Peyer's patch (tissue), 4 donors: ENCODE measurements at places on chromosomes 7 and 10. TPM values are rescaled to one million over a fixed set of nuclear protein-coding genes. Genes with fewer than 3 reads are reported as not detected.
A peak's percentile ranks its signal among the peaks of the same experiment; 100 is the strongest.

GRCh38 chr7:75854233-75854632, 24.6 kb upstream of the RHBDD2 start:
- no peaks in the 10 kb centered on the region for H3K36me3 ChIP-seq
- no peak overlapping the region for H3K4me3 ChIP-seq
- no peak for DNase-seq
- no peaks in the 10 kb centered on the region for H3K4me1 ChIP-seq

DNA sequence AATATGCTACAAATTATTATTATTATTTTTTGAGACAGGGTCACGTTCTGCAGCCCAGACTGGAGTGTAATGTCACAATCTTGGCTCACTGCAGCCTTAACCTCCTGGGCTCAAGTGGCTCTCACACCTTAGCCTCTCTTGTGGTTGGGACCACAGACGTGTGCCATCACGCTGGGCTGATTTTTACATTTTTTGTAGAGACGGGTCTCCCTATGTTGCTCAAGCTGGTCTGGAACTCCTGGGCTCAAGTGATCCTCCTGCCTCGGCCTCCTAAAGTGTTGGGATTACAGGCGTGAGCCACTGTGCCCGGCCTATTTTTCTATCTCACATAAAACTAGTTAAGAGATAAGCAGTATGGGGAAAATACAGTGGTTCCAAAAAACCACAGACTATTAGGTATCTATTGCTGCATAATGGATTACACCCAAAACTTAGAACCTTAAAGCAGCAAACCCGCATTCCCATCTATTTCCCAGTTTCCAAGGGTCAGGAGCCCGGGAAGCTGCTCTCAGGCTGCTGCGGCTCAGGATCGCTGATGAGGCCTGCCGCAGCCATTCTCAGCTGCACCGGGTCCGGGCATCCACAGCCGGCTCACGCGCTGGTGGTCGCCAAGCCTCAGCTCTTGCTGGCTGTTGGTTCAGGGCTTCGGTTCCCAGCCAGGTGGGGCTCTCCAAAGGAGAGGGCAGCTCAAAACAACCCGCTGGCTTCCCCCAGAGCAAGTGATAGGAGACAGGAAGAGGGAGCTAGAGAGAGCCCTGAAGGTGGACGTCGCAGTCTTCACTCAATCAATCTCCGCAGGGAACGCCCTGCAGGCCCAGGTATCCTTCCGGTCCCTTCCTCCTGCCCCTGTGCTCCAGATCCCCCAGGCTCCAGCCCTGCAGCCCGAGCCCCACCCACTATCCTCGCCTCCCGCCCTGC, 128.2 kb downstream of the UBE2H start:
- H3K27ac ChIP-seq: peak overlapping the region; percentile 52
- peaks cover 10% of the 10 kb centered on the region for H3K4me1 ChIP-seq
- peak; percentile 59 for DNase-seq
- H3K36me3 ChIP-seq: no peaks in the 10 kb centered on the region
- peak overlapping the region; percentile 55 for H3K4me3 ChIP-seq
- H3K27me3 ChIP-seq: no peaks in the 10 kb centered on the region

Gene SAMD9
- total RNA-seq: 14.5 TPM

Gene PAX4
- not detected for total RNA-seq

Gene UPK3BL1
- total RNA-seq: 20.7 TPM

Gene KCND2
- total RNA-seq: not detected

DNA sequence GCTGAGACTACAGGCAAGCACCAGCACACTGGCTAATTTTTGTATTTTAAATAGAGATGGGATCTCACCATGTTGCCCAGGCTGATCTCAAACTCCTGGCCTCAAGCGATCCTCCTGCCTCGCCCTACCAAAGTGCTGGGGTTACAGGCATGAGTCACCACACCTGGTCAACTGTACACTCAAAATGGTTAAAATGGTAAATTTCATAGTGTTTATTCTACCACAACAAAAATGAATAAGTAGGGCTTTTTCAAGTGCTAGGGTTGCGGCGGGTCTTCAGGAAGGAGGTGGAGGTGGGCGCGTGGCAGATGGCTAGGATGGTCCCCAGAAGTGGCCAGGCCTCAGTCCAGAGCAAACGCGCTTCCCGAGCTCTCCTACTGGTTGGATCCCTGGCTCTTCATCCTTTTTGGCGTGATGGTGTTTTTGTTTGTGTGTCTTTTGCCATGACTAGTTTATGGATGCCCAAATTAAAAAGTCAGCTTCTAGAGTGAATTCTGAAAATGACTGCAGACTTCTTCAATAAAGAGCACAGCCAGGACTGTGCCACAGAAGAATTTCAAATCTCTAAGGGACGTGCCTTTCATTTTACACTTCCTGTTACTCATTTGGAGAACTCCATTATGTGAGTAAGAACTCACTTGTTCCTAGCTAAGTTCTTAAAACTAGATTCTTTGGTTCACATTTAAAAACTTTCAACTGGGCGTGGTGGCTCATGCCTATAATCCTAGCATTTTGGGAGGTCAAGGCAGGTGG, 73.9 kb downstream of the TMEM130 start:
- H3K27ac ChIP-seq: no peak overlapping the region
- H3K27me3 ChIP-seq: no peaks in the 10 kb centered on the region
- no peak for DNase-seq
- H3K36me3 ChIP-seq: no peaks in the 10 kb centered on the region
- no peaks in the 10 kb centered on the region for H3K4me1 ChIP-seq
- no peak overlapping the region for H3K4me3 ChIP-seq

- no peaks in the 10 kb centered on the region for H3K36me3 ChIP-seq
- no peak overlapping the region for H3K4me3 ChIP-seq
- peaks cover 5% of the 10 kb centered on the region for H3K4me1 ChIP-seq
- H3K27me3 ChIP-seq: no peaks in the 10 kb centered on the region
- no peak for DNase-seq
Observed at GRCh38 chr7:73721377-73721817, 1.9 kb upstream of the STX1A start.

- no peak overlapping the region for H3K27ac ChIP-seq
- no peaks in the 10 kb centered on the region for H3K4me1 ChIP-seq
- H3K36me3 ChIP-seq: no peaks in the 10 kb centered on the region
- H3K4me3 ChIP-seq: no peak overlapping the region
Observed at GRCh38 chr7:108196004-108196403, 65.8 kb upstream of the LAMB4 start.

GRCh38 chr7:149885191-149886017, 11.6 kb downstream of the ATP6V0E2 start:
- no peak overlapping the region for H3K4me3 ChIP-seq
- peak; percentile 30 for DNase-seq
- H3K4me1 ChIP-seq: no peaks in the 10 kb centered on the region
- no peak overlapping the region for H3K27ac ChIP-seq
- H3K27me3 ChIP-seq: no peaks in the 10 kb centered on the region

DNA sequence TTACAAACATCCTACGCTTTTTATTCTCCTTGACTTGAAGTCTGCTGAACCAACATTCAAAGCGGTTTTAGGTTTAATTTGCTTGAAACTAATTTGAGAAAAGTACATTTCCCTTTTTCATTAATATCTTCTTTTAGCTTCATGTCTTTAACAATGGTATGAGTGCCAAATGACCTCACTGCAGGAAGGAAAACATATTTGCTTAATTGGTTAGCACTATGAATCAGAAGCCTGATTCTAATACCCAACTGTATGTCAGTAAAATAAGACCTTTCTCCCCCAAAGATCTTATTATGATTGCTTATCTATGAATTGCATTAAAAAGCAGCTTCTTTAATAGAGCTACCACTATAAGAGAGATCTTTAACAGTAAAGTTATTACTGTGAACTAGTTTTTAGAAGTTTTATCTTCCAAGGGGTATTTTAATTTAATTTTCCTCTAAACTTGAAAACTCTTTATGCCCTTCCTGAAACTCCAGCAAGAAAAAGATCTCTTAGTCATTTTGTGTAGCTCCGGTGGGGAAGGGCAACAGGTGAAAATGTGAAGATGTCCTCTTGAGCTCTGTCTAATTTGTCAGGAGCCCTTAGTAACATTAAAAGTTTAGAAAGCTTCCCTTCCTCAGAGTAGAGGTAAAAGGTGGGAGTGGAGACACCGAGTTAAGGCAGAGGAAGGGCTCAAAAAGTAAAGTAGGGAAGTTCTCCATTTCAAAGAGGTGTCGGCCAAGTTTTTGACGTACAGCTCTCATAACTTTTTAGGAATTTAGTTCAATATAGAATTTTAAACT, 6.1 kb downstream of the COL1A2 start:
- no peaks in the 10 kb centered on the region for H3K36me3 ChIP-seq
- no peak for DNase-seq
- no peaks in the 10 kb centered on the region for H3K27me3 ChIP-seq
- no peak overlapping the region for H3K4me3 ChIP-seq
- no peaks in the 10 kb centered on the region for H3K4me1 ChIP-seq

DNA sequence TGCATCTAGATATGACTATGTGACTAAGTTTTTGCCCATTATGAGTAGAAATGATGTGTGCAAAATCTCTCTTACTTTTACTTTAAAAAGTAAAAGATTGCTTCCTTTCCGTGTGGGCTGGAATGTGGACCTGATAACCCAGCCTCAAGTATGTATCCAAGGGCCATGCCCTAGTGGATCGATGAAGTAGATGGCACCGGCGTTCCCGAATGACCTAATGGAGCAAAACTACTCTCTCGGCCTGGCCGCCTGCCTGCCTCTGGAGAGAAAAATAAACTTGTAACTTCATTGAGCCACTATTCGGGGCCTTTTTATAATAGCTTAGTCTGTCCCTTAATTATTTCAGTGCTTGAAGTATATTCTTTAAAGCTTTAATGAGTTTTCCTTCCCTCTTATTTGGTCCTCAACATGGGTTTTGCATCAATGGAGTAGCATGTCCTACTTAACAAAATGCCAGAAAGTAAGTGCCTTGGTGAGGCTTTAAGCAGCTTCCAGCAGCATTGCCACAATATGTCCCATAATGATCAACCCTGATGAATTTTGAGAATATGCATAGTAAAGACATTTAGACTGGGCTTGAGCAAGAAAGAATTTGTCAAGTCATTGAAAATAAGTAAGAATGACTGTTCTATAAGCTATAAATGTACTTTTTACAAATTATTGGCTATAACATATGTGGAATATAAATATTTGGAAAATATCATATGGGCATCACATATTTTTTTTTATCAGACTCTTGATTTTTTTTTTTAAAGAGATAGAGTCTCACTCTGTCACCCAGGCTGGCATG, 61.4 kb downstream of the PLXDC2 start:
- no peak overlapping the region for H3K27ac ChIP-seq
- H3K27me3 ChIP-seq: no peaks in the 10 kb centered on the region
- H3K4me1 ChIP-seq: no peaks in the 10 kb centered on the region
- no peak overlapping the region for H3K4me3 ChIP-seq
- no peaks in the 10 kb centered on the region for H3K36me3 ChIP-seq

DNA sequence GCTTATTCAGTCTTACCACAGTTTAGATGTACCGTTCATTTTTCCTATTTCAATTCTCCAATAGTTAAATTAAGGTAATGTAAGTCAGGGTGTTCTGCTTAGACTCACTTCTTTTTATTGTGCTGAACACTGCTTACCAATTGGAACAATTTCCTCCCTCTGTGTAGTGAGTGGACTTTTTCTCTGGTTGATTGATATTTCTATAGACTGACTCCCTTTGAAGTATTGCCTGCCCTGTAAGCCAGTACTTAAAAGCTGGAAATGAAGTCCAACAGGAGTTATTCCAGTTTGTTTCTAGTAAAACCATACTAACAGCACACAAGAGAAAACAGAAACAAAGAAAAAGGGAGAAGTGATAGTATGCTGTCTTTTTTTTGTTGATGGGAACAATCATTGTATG, 1674.9 kb downstream of the REEP3 start:
- no peaks in the 10 kb centered on the region for H3K36me3 ChIP-seq
- no peak overlapping the region for H3K4me3 ChIP-seq
- DNase-seq: no peak
- no peaks in the 10 kb centered on the region for H3K4me1 ChIP-seq

DNA sequence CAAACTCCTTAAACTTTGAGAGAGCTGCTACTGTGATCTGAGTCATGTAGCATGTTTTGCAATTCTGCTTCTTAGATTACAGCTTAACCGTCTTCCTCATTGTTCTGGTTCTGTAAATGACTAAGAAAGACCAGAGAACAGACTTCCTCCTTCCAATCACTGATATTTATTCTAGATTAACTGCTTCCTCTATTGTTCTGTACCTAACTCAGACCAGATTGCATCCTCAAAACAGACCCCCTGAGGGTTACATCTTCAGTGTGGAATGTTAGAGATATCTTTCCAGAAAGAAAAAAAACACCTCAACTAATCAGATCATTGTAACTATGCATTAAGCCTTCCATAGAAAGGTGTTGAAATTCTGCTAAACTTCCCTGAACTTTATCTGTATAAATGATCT, 5.7 kb upstream of the PIP start:
- no peak for DNase-seq
- H3K27ac ChIP-seq: no peak overlapping the region
- no peaks in the 10 kb centered on the region for H3K4me1 ChIP-seq
- H3K27me3 ChIP-seq: no peaks in the 10 kb centered on the region
- no peak overlapping the region for H3K4me3 ChIP-seq
- no peaks in the 10 kb centered on the region for H3K36me3 ChIP-seq

Gene ATP6V1F
- total RNA-seq: 86.6 TPM

Gene INHBA
- total RNA-seq: 0.19 TPM

- no peaks in the 10 kb centered on the region for H3K36me3 ChIP-seq
- no peaks in the 10 kb centered on the region for H3K27me3 ChIP-seq
- no peaks in the 10 kb centered on the region for H3K4me1 ChIP-seq
- H3K4me3 ChIP-seq: no peak overlapping the region
- no peak for DNase-seq
Observed at GRCh38 chr10:88647061-88647615, 17.1 kb upstream of the LIPF start.

Gene CROT
- 31.7 TPM for total RNA-seq

DNA sequence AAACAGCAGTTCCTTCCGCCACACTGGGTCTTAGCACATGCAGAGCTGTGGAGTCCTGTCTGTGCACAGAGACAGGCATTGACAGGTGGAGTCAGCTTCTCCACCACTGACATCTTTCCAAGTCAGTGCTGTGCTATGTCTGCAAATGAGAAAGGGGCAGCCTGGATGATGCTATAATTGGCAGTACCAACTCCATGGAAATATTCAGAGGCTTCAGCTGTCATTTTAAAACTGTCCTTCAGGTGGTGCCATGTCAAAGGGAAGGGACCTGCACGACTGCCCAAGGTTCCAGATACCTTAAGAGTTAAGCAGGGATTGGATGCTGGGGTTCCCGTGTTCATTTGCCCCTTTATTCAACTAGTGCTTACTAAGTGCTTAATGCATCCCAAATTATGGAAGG, 258.0 kb upstream of the PRKCQ start:
- no peaks in the 10 kb centered on the region for H3K4me1 ChIP-seq
- H3K4me3 ChIP-seq: no peak overlapping the region
- H3K27ac ChIP-seq: no peak overlapping the region
- H3K27me3 ChIP-seq: no peaks in the 10 kb centered on the region
- no peaks in the 10 kb centered on the region for H3K36me3 ChIP-seq
- no peak for DNase-seq

Gene ITPRIP
- 2.8 TPM for total RNA-seq

DNA sequence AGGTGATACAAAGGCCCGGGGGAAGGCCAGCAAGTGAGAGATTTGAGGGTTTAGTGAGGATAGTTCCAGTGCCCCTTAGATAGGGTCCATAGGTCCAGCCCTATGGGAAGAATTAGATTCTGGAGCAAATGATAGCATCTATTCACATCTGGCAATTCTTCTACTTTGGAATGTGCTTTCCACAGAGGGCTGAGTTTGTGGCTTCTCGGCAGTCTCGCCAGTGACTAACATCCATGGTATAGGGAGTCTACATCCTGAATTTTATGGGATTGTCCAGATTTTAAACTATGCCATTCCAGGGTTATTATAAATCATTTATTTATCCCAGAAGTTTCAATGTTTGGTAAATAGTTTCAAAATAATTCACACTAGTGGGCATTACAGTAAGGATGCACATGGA, 207.3 kb upstream of the ADO start:
- H3K36me3 ChIP-seq: no peaks in the 10 kb centered on the region
- H3K27ac ChIP-seq: no peak overlapping the region
- no peak for DNase-seq
- H3K27me3 ChIP-seq: no peaks in the 10 kb centered on the region
- no peak overlapping the region for H3K4me3 ChIP-seq
- H3K4me1 ChIP-seq: no peaks in the 10 kb centered on the region
